ENCODE measurements at places on chromosomes 12 and 14.

DNA sequence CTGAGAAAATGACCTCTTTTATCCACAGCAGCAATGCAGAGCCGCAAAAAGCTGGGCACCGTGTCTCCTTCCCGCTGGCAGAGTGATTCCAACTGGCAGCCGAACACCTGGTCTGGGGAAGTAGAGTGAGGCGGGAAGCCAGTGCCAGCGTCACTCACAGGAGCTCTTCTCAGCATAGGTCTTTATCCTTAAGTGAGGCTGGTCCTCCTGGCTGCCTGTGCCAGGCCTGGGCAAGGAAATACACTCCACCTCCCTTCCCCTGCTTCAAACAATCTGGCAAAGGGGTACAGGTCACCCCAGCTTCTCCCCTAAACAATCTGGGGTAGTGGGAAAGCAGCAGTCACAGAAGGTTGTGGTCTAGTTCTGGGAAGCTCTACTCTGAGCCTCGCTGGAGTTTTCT lies 4.8 kb downstream of the ARHGAP9 start:
- no peak for DNase-seq

DNA sequence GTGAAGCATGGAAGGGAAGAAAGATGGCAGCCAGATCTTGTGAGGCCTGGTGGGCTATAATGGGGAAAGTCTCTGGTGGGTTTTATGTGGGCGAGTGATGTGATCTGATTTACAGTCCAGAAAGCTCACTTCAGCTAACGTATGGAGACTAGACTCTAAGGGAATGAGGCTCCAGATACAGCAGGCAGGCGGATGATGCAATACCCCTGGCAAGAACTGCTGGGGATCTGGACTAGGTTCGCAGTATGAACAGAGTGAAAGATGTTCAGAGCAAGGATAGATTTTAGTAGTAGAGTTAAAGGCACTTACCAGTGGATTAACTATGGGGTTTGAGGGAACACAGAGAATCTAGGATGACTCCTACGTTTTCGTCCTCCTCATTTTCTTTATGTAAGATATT lies 253.1 kb downstream of the ANO2 start:
- DNase-seq: no peak

DNA sequence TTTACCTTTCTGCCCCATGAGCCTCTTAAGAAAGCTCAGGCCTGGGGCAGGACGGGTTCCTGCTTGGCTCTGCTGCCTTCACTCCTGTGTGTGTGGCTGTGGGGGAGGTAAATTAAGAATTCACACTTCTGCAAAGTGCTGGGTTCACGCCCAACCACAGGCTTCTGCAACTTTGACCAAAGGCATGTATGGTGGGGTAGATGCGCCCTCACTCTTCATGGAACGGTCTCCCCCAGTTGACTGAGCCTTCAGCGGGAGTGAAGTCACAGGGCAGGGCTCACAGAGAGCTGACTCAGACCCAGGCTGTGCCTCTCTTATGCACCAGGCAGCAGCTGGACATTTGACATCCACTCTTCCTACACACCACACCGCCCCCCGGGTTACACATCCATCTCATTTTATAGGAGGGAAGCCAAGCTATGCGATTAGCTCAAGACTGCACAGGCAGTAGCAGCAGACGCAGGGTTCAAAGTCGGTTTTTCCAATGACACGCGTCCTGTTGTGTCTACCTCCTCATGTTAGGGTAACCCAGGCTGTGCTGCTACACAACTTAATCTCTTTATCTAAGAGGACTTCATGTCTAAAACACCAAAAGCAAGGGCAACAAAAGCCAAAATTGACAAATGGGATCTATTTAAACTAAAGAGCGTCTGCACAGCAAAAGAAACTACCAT lies 15.4 kb upstream of the BCL11B start:
- DNase-seq: no peak

DNA sequence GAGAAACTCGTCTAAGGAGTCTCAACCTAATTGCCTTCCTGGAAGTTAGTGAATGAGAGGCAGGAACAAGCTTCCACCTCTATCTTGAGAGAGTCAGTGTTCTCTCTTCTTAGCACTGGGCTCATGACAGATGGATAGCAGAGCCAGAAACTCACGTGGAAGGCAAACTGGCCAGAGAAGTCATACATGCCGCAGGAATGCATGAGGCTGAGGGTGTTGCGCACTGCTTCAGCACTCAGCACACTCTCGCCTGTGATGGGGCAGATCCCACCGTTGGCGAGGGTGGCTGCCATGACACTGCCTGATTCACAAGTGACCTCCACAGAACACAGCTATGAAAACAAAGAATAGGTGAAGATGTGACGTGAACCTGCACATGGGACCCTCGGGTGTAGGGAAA lies 6.0 kb downstream of the SPRYD4 start:
- DNase-seq: no peak
